CD4-positive, alpha-beta T cell (primary cell): ENCODE measurements at places on chromosomes 2 and 18.

GRCh38 chr2:190584980-190585661 lies 50.6 kb upstream of the NEMP2 start:
- no peak for DNase-seq

DNA sequence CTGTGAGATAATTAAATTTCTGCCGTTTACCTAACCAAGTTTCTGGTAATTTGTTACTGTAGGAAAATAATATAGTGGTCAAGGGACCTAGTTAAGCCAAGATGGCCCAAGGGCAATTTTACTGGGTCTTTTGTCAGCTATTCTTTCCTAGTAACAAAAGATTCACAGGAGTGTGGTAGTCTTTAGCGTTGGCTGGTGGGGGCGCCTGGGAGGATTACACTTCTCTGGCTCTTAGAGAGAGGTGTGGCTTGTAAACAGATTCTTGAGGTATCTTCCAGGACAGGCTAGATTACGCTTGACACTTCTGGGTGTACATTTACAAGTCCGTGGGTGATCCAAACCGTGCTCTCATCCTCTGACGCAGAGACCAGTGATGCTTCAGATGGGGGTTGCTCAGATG lies 3.3 kb upstream of the ACOXL start:
- DNase-seq, result no peak

GRCh38 chr2:239762655-239763269 lies 262.4 kb downstream of the NDUFA10 start:
- DNase-seq, result no peak

GRCh38 chr18:63051928-63052327 lies 267.6 kb downstream of the BCL2 start:
- DNase-seq, result no peak

DNA sequence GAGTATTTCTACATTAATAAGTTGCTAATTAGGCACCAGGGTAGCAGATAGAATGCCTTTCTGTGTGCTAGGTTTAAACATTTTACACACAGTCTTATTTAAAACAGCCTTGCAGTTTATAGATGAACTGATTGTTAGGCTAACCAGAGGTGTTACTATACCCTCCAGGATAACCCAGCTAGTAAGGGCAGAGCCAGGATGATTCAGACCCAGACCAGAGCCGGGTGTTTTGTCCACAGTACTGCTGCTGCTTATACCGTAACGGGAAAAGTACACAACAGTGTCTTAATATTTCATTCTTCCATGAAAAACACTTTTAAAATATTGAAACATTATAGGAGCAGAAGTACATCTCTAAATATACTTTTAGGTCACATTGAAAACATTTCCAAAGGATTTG lies 82.7 kb downstream of the MALT1 start:
- DNase-seq, result no peak

- DNase-seq, result no peak
Measured at GRCh38 chr2:234989183-234989701, 37.4 kb downstream of the SH3BP4 start.

GRCh38 chr2:43609290-43609918 lies 13.6 kb upstream of the THADA start:
- DNase-seq, result peak; percentile 72

- no peak for DNase-seq
Measured at GRCh38 chr2:54428108-54428831, 27.9 kb upstream of the SPTBN1 start.

DNA sequence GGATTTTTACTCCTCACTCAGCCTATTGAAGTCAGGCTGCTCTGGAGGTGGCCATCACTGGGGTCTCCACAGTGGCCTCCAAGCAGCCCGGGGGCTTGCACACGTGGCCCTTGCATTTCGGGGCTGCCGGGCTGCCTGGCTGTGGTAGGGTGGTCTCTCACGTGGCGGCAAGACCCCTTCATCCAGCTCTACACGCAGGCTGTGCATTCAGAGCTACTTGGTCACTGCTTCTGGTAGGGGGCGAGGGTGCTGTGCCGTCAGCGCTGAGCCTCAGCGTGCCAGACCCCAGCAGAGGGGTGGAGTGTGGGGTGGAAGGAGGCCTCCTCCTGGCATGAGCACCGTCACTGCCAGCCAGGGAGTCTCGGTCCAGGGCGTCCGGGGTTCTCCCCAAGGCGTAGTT lies 80.6 kb downstream of the SH3BP4 start:
- no peak for DNase-seq

GRCh38 chr2:105510761-105511528 lies 112.1 kb upstream of the FHL2 start:
- DNase-seq, result no peak

DNA sequence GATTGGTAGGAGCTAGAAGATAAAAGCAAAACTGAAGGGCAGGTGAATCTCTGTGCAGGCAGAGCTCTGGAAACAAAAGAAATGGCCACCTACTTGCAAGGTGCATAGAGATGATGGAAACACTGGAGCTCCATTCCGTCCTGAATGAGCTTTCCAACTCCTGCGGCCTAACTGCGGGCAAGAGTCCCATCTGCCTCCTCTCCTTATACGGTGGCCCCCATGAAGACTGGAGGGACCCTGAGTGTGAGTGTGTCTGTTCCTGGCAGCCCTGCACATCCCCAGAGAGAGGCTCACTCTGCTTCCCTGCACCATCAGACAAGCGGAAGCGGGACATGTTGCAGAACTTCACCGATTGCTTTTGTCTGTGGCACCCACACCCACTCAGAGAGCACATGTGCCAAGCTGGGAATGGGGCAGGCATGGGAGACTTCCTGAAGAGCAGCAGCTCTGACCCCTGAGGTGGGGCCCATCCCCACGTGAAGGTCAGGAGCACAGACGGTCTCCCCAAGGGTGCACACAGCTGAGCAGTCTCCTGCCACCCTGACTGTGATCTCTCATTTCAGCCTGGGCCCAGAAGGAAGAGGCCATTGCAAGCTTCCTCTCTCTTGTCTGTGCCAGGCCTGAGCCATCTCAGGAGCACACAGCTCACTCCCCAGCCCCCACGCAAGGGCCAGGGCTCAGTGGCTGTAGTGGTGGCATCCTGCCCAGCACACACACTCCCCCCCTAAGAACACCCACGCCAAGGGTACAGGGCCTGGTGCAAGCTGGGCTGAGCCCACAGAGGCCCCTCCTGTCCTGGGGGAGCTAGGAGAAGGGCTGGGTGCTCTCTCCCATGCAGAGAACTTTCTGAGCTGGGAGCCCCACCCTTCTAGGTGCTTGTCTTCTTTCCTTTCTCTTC lies 75.3 kb downstream of the STPG4 start:
- DNase-seq, result no peak

DNA sequence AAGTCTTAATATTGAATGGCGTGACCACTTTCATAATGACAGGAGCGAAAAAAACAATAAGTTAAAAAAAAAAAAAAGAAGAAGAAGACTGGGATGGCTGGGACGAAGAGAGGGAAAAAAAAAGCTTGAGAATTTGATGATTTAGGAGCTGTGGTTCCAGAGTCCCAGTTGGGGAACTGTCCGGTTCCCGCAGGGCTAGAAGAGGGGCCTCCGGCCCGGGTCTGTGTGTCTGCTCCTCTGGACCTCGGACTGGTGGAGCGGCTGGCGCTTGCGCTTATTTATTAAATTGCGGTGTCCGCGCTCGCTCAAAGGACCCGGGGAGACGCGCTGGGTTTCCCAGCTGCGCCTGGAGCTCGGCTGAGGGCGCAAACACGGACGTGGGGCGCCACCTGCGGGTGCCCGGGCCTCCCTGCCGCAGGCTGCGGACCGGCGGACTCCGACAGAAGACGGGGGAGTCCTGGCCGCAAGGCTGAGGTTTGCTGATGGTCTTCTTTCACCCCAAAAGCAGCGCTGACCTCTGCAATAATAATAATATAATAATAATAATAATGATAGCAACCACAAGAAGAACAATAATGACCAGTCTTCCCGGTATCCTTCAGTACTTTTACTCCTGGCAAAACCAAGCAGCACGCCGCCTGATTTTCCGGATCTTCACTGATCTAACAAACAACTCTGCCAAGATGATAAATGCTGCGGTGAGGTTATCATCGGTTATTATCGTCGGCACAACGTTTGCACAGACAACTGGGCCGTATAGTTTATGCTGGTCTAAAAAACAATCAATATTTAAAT lies at the start of gene CBLN2:
TSS of gene CBLN2 (minus strand) at position 251 of the 795 bp plus-strand sequence. CDS start 2,182 bp downstream, outside the sequence.
- DNase-seq, result no peak

- no peak for DNase-seq
Measured at GRCh38 chr2:39541011-39541930, 104.2 kb upstream of the MAP4K3 start.

DNA sequence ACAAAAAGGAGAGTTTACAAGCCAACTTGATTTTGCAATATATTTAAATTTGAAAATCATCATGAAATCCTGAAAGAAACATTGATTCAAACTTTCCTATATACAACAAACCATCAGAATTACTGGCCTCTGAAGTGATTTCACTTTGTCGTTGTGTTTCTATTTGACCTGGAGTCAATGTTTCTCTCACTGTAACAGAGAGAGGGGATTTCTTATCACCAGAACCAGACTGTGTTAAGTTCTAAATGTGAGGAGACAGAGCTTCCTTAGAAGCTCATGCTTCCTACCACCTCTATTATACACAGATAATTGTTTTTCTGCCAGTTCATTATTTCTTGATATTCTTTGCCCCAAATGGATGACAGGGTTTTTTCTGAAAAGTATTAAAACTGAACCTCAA lies 245.0 kb upstream of the RND3 start:
- no peak for DNase-seq

DNA sequence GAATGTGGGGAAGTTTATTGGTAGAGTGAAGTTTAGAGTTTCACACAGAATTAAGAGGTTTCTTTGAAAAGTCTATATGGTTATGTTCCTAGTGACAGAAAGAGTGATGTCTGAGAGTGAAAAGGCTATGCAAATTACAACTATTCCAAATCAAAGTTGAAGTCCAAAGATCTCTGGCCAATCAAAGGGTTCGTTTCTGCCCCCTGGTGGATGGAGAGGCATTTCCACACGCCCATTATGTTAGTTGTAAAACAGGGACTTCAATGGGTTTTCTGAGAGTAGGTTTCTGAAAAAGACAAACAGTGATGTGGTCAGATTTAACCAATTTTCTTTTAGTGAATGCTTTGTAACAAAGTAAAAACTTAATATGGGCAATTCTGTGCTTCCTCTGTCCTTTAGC lies 441.5 kb upstream of the POU3F3 start:
- DNase-seq, result no peak
